ENCODE measurements at places on chromosomes 4 and X.

- DNase-seq = no peak
Observed at GRCh38 chr4:93317057-93317456, 511.5 kb upstream of the ATOH1 start.

DNA sequence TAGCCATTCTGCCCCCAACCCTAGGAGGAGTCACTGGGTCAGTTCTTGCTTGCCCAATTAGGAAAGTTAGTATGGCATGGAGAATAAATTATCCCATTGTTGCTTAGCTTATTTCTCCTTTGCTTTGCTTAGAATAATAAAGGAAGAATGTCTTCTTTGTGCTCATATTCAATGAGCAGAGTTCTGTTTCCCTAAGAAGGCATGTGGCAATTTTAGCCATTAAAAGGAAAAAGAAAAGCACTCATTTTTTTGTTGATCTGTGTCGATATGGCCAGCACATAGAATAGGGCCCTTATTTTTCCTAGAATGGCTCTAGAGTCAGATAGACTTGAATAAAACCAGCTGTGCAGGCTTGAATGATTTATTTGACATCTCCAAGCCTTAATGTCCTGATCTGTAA lies 166.4 kb upstream of the PPARGC1A start:
- no peak for DNase-seq

DNA sequence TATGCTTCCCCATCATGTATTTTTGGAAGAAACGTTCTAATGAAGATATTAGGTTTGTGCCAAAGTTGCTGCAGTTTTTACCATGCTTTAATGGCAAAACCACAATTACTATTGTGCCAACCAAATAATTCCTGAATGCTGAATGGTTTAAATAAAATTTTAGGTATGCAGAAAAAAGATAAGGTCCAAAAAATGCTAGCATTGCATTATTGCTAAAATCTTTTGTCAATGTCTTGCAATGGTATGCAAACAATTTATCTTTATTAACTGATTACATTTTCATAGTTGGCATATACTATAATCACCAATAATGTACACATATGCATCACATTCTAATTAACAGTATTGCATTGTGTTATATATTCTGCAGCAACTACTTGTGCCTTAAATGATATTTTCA lies 1657.4 kb upstream of the IGFBP7 start:
- no peak for DNase-seq

DNA sequence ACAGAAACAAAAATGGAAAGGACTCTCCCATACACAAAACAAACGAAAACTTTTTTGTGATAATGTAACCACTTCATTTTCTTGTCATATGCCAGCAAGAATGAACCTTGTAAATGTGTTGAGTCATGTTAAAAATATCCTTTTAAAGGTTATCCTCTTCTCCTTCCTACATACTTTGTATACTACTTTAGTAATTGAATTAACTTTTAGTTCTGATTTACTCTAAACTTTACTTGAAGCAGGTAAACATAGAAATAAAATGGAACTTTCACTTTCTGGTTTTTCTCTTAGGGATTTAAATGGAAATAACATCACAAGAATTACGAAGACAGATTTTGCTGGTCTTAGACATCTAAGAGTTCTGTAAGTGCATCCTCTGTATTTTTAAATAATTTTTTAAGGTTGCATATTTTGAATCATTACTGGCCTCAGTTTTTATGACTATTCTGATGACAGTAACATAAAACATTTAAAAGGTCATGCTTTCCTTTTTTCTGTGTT lies 4.7 kb downstream of the SLIT2 start:
- no peak for DNase-seq

GRCh38 chr4:31518796-31519250 lies 798.7 kb downstream of the PCDH7 start:
- no peak for DNase-seq

GRCh38 chr4:1868293-1868692 lies 2.9 kb upstream of the NSD2 start:
- DNase-seq = no peak

DNA sequence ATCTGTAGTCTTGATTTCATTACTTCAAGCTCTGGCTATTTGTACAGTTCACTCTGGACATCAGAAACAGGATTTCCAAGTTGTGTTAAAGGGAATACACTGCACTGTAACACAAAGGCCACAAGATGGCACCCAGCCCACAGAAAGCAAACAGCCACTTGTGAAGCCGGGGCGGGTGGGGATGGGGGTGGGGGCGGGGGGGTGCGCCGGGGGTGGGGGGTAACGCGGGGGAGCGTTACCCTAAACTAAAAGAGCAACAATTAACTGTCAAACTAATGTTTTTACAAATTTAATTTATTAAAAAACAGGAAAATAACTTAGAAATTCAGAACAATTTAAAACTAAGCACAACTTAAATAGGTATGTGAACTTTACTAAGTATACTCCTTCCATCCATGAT lies 27.3 kb downstream of the PRDX4 start:
- no peak for DNase-seq

GRCh38 chr4:42906341-42906740 lies 13.8 kb downstream of the GRXCR1 start:
- no peak for DNase-seq

DNA sequence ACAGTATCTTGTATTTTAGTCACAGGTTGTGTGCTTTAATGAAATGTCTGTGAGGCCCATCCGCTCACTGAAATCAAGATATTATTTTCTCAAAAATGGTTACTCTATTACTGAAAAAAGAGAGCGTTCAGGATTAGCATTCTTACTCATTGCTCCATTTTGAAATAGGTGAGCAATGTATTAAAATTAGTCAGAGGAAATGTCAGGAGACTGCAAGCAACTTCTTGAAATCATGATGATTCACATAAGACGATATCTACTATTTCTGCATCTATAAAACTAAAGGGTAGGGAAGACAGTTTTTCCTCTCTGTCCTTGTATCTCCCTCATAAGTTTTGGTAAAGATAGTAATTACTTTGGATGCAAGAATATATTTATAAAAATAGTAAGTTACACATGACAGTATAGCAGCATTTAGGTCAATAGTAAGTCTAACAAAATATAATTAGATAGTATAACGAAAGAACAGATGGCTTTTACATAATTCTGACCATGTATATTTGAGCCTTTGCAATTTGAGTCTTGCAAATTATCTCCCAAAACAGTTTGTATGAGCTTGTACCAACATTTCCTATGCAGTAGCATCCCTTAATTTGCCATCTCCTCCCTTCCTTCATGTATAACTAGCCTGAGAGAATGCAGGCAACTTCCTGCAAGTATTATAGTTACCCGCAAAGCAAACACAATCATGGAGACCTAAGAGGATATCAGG lies 937.8 kb downstream of the PCDH7 start:
- DNase-seq = no peak

- no peak for DNase-seq
Observed at GRCh38 chr4:60344908-60345307, 855.2 kb upstream of the ADGRL3 start.

- DNase-seq = no peak
Observed at GRCh38 chr4:122776916-122777315, 44.4 kb downstream of the BBS12 start.

- DNase-seq = no peak
Observed at GRCh38 chrX:134646691-134647090, 11.6 kb downstream of the PLAC1 start.

- DNase-seq = no peak
Observed at GRCh38 chr4:30380404-30380998, 339.7 kb upstream of the PCDH7 start.

GRCh38 chr4:171932238-171932637 lies 119.0 kb downstream of the GALNTL6 start:
- DNase-seq = no peak

DNA sequence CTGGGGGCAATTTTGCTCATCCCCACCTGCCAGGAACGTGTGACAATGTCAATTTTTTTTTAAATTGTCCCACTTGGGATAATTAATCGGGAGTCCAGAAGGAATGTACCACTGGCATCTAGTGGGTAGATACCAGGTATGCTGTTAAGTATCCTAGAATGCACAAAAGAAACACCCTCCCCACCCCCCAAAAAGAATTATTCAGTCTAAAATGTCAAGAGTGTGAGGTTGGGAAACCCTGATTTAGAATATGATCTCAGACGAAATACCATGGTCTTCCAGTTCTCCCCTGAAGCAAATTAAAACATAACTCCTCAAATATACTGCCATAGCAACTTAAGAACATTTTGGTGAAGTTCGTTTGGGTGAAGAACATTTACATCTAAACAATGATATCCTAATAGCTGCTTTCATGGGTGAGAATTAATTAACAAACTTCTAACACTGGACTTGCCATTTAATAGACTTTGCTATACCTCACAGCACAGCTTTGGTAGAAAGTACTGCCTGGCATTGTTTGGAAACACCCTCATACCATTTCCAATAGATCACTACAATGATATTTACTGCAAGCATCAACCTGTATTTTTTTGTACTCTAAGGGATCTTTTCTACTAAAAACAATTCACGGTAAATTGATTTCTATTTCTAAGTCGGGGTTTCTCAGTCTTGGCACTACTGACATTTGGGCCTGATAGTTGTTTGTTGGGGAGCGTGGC lies 36.5 kb downstream of the SH3RF1 start:
- DNase-seq = no peak

GRCh38 chr4:1590244-1590643 lies 93.9 kb downstream of the FAM53A start:
- no peak for DNase-seq
